Activated T-helper 9 cell treated with anti-CD3 and anti-CD28 coated beads, Interleukin-2, amount 50 U/mL, for 16 hours (primary cell): ENCODE measurements at places on chromosomes 2 and 18.

DNA sequence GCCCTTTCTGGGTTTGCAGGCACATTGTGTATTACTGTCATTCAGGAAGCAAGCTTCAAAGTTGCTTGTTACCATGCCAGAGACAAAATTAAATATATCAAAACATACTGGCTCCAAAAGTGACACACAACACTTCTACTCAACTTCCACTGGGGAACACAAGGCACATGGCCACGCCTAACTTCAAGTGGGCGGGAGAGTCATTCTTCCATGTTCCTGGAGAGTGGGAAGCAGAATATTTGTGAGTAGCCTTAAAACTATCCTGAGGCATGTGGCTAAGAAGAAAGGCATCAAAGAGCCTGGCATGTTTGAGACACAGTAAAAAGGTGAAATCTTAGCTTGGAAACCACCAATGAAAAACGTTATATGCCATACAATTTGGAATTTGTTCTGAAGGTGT lies 90.5 kb upstream of the TACR1 start:
- DNase-seq, result no peak

DNA sequence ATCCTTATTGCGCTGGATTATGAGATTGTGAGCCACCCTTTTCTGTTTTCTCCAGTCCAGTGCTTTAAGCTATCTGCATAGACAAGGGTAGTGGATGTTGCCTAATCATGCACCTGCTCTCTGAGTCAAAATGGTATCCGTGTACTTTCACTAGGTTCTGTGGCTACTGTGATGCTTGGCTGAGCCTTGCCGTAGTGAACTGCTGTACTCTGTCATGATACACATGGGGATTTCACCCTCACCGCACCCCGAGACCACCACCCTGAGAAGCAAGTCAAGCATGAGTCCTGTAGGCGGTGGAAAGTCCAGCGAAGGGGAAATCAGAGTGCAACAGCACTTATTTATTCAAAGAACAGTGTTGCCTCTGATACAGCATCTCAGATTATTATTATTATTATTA lies 55.0 kb downstream of the ARHGAP25 start:
- peak; percentile 26 for DNase-seq

DNA sequence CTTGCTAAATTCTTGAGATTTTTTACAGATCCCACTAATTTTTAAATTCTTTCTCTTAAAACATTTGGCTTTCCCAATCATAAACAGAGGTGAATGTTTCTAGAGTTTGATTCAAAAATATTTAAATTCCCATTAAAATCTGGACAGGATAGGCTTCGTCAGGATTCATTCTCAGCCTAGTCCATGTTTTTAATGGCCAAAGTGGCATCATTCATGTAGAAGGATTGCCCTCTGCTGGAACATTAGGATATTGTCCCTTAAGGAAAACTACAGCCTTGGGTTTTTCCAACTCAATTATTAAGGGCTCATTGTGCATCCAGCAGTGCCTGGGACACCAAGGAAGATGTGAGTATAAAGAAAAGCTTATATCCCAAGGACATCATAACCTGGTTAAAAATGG lies 71.7 kb downstream of the TPGS2 start:
- no peak for DNase-seq

- DNase-seq, result no peak
These were observed 19.2 kb upstream of the GPR35 start for GRCh38 chr2:240605867-240606743.

- DNase-seq, result no peak
These were observed 501.4 kb downstream of the FBXO15 start for GRCh38 chr18:73646196-73646595.

DNA sequence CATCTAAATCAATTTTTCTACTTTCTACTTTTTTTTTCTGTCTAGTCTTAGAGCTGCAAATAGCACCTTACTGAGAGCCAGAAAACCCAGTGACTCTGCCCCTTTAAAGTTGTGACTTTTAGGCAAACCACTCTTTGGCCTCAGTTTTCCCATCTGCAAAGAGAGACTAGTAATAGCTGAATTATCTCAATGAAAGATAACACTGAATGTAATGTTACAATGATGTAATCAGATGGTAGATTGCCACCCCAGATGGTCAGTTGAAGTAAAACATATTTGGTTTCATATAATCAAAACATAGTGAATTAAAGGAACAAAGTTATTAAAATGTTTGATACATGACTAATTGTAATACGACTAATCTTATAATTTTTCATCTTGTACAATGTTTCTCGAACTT lies 5.0 kb upstream of the APCDD1 start:
- no peak for DNase-seq

GRCh38 chr2:102764083-102764482 lies 2.3 kb downstream of the TMEM182 start:
- DNase-seq, result no peak

DNA sequence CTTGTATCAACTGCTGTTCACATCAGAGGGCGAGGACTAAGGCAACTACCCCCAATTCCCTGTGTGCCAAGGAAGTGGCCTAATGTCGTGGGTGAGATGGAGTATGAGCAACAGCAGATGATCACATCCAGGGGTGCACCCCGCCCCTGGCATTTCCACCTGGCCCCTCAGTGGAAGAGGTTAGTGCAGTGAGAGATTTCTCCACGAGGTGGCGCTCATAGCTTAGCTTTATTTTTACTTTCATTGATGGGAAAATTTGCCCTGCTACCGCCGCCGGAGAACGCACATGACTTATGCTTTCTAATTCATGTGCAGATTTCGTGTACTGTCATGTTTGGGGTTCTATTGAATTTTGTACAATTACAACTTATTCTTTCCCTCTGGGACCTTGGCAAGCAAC lies 470.6 kb upstream of the MEX3C start:
- no peak for DNase-seq

DNA sequence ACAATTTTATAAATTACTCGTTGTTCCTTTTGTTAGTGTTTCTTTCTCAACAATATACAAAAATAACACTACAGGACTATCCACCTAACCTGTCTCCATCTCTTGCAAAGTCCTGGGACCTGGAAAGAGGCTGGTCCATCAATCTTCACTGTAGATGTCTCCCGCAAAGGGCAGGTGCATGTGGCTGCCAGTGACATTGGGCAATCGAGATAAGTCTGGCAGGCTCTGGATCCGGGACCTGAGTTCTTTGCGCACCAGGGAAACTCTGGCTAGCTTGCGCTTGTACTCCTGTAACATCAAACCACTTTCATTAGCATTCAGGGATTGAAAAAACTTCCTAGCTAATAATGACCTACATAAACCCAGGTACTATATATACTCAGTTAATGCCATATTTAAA lies 20.5 kb downstream of the RMP24 start:
- no peak for DNase-seq

DNA sequence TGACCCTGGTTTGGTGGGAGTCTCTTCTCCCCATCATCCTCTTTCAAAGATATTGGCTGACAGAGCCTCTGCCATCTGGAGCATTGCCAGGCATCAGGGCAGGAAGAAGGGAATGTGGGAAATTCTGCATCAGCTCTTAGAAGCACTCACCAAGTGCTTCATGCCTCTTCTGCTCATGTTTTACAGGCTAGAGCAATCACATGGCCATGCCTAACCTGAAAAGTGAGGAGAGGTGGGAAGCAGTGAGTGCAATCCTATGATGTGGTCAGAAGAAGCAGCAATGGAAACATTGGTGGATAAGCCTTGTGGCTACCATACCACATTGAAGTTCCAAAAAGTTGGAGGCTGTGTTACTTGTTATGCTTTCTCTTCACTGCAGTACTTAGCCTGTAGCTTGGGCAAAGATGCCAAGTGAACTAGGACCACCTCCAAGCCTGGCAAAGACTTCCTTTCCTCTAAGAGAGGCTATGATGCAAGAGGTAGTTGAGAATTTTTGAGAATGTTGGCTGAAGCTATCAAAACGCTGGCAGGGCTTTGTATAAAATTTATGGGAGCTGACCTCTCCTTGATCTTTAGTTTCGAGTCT lies 64.1 kb downstream of the BCL2L11 start:
- DNase-seq, result no peak

DNA sequence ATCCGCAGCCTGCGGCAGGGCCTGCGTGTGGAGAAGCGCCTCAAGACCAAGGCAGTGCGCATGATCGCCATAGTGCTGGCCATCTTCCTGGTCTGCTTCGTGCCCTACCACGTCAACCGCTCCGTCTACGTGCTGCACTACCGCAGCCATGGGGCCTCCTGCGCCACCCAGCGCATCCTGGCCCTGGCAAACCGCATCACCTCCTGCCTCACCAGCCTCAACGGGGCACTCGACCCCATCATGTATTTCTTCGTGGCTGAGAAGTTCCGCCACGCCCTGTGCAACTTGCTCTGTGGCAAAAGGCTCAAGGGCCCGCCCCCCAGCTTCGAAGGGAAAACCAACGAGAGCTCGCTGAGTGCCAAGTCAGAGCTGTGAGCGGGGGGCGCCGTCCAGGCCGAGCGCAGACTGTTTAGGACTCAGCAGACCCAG lies 5.4 kb downstream of the GPR17 start:
- DNase-seq, result no peak

- DNase-seq, result no peak
These were observed 1.6 kb upstream of the NAGK start for GRCh38 chr2:71066856-71067255.

- DNase-seq, result no peak
These were observed 49.1 kb upstream of the IGFBP2 start for GRCh38 chr2:216584112-216584511.

GRCh38 chr2:173002751-173003541 lies 72.7 kb upstream of the MAP3K20 start:
- DNase-seq, result no peak

DNA sequence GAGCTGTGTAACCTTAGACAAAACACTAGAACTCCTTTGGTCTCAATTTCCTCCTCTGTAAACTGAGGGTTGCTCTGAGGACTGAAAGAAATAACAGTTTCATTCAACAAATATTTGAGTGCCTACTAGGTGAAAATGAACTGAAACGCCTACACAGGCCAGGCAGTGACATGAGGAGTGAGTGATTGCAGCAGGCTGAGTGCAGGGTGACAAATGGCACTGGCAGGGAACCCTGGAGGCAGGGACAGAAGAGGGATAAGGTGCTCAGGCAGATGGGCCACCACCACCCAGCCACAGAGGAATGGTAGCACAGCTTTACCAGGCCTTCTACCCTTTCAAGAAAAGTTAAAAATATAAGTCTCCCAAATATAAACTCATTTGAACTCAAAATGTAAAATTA lies 11.5 kb upstream of the RNU4ATAC start:
- DNase-seq, result no peak

DNA sequence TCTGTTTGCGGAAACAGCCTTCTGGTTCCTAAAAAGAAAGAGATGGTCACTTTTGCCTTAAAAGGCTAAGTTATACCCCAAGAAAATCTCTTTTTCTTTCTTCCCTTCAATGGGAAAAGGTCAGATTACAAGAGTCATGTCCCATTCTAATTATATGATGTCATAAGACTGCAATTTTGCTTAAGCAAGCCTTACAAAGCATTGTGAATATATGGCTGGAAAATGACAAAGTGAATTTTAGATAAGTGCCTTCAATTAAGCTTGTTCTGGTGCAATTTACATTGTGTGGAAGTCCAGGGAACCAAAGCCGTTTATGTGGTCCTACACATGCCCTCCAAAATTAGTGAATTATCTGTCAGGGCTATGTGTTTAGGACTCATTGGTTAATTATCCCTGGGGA lies 7.6 kb upstream of the BMP10 start:
- DNase-seq, result no peak

GRCh38 chr2:101114815-101115214 lies 36.4 kb downstream of the TBC1D8 start:
- no peak for DNase-seq

GRCh38 chr2:6924101-6924923 lies 7.1 kb downstream of the RNF144A start:
- DNase-seq, result no peak

DNA sequence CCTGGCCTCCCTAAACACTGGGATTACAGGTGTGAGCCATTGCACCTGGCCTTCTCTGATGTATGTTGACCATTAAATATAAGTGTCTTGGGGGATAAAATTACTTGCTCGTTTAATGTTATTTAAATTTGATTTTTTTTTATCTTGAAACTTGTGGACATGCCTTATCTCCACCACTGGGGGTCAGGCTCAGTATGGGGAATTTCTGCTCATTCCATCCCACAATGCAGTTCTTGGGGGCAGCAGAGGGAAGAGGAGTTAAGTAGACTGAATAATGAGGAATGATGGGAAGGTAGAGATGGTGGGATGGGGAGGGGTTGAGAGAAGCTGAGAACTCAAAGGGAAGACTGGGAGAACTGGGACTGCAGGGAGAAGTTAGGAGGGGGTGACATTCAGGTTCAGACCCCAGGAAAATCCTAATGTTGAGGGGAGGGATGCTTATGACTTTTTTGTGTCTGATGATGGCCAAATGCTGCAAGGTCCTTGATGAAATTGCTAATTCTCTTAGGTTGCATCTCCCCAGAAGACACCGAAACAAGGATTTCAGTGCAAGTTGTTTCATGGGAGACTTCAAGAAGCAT lies 174.2 kb downstream of the MIB1 start:
- no peak for DNase-seq

- no peak for DNase-seq
These were observed 1883.3 kb upstream of the CELF4 start for GRCh38 chr18:39448942-39449341.

DNA sequence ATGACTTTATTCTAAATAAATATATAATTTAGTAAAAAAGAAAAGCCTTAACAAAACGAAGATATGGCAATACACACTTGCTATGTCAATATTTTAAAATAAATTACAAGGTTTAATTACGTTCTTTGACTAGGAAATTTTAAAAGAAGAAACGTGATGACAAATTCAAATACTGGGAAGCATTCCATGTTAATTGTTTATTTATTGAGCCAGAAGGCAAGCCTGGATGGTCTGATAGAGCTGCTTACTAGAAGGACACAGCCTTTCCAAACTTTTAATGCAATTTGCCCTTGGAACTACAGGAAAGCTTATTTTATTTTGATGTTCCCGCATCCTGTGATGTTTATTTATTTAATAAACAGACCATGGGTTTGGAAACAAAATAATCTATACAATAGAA lies 33.4 kb upstream of the DSEL start:
- no peak for DNase-seq

- DNase-seq, result no peak
These were observed 6.8 kb downstream of the RAB12 start for GRCh38 chr18:8616028-8616401.

GRCh38 chr2:211564441-211564840 lies 974.2 kb downstream of the ERBB4 start:
- no peak for DNase-seq

- no peak for DNase-seq
These were observed 89.1 kb downstream of the FIGN start for GRCh38 chr2:163646687-163647086.

DNA sequence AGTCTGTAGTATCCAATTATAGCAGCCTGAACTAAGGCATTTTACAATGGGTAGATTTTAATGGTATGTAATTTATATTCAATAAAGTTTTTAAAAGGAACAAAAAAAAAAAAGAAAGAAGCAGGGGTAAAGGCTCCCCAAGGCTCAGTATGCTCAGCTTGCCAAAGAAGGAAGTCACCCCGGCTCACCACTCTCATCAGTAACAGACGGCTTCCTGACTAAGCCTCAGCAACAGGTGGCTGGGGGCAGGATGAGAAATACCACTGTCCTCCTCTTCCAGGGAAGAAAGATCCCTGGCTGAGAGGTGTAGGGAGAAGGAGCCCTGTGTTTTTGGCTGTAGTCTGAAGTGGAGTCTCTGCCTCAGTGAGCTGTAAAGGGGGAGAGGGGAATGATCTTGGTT lies 121.2 kb downstream of the ARHGEF4 start:
- no peak for DNase-seq
